Nucleus accumbens (tissue), 56 donors: ENCODE measurements at places on chromosomes 6 and 20.

GRCh38 chr6:52537001-52537753 lies 39.7 kb downstream of the TRAM2 start:
- no peak for DNase-seq

DNA sequence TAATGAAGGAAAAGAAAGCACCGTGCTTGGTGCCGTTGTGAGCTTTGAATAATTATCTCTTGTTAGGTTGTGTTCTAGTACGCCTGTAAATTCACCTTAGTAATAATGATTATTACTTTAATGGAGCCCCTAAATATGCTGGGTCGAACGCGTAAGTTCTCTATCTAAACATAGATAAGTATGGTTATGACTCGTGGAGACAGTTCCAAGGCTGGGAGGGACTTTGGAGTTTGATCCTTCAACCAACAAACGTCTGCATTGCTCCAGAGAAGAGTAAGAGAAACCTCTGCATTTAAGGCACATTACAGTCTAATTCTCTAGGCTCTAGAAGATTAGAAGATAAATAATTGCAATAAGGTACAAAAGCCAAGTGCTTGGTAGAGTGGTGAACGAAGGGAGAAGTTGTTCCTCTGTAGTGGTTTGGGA lies 514 bp downstream of the ACOT13 start:
- no peak for DNase-seq

DNA sequence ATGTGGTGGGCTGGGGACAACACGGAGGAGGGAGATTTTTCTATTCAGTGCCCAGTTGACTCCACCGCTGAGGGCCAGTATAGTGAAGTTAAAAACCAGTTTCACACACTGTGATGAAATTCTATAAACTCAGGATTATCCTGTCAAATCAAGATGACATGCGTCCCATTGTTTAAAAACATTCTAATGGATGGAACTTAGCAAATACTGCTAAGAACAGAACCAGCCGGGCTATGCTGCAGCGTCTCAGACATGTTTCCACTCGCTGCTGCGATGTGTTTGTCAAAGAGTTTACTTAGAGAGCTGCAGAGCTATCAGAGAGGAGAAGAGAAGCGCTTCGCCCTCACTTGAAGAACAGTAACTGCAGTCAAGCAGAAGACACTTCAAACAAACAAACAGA lies 212.6 kb upstream of the FOXQ1 start:
- DNase-seq: no peak

DNA sequence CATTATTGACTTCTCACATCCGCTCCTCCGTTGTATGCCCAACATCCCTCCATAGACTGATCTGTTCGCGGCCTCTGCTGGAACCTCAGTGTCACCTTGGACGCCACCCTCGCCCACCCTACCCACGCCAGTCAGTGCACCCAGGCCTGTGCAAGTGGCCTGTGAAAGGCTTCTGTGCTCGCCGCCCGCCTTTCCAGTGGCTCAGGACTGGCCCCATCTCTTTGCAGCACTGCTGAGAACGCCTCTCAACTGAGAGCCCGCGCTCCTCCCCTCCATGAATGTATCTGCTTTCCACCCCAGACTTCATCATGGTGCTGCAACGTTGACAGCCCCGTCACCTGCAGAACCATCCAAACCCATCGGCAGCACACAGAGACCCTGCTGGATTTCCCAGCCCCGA lies 227.3 kb upstream of the QKI start:
- DNase-seq: no peak

DNA sequence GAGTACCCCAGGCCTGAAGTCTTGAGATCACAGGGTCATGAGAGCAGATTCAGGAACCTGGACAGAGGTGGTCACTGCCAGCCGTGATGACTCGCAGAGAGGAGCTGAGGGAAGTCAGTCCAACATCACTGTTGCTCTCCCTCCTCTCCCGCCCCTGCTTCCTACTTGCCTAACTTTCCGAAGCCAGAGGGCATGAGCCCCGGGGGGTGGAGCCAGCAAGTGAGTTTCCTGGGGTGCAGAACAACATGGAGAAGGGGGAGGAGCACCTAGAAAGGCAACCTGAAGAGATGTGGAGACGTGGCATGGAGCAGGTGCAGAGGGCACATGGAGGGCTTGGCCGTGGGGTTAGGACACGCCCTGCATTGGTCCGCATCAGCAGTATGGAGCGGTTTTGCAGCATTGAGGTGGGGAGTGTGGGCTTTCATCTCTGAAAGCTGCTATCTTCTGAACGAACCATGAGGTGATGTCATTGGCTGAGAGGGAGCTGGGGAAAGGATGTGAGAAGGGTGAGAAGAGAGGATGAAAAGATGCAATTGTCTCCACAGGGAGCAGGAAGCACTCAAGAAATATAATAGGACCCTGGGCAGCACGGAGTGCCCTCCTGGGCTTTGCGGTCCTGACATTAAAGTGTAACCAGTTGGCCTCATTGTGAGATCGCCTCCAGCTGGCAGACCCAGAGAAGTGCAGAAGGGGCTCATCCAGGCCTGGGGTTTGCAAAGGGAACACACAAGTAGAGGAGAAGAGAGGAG lies 25.0 kb downstream of the GDAP1L1 start:
- DNase-seq: no peak

DNA sequence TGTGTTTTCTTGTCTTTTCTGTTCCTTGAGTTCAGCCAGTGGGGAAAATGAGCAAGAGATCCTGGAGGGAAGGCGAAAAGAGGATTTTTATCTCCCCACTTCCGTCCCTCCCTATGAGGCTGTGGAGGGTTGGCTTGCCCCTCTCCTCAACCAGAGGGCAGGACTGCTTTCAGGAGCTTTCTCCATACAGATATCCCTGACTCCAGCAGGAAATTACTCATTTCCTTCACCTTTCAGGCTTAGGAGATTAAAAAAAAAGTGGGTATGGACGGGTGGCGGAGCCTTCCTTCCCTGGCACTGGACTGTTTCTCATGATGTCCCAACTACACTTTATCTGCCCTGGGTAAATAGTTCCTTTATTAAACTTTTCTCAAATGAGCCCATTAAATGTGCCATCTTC lies 241.2 kb downstream of the FRK start:
- DNase-seq: no peak

- DNase-seq: no peak
Observed at GRCh38 chr6:51260003-51260402, 441.3 kb downstream of the TFAP2B start.

GRCh38 chr6:85134172-85134571 lies 315.7 kb upstream of the NT5E start:
- DNase-seq: no peak

DNA sequence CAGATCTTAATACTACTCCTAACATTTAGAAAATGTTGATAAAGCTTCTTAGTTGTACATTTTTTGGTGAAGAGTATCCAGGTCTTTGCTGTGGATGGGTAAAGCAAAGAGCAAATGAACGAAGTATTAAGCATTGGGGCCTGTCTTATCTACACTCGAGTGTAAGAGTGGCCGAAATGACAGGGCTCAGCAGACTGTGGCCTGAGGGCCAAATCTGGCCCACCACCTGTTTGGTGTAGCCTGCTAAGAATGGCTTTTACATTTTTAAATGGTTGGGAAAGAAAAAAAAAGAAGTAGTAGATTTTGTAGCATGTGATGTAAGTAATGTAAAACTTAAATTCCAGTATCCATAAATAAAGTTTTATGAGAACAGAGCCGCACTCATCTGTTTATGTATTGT lies 19.4 kb upstream of the MAPK13 start:
- DNase-seq: no peak

DNA sequence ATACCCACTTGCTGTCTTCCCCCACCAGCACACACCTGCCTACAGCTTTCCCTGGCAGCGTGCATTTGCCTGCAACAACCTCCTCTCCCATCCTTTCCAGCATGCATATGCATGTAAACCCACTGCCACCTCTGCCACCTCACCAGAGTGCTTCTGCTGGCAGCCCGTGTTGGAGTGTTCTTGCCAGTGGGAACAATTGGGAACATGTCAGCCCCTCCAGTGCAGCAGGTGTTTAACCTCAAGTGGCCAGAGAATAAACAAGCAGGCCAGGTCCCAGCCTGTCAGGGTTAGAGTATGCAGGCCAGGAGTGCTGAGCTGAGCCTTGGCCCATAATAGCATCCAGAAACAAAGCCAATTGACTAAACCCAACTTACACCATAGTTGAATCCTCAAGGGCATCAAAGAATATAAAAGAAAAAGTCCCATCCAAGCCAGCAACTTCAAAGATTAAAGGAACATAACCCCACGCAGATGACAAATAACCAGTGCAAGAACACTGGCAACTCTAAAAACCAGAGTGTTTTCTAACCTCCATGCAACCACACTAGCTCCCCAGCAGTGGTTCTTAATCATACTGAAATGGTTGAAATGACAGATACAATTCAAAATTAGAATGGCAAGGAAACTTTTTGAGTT lies 1212.1 kb upstream of the CITED2 start:
- DNase-seq: no peak

- no peak for DNase-seq
Observed at GRCh38 chr6:52595000-52595795, 18.3 kb upstream of the TRAM2 start.

- no peak for DNase-seq
Observed at GRCh38 chr20:10487142-10488136, 52.3 kb downstream of the SLX4IP start.

- DNase-seq: no peak
Observed at GRCh38 chr6:110661414-110661813, 153.9 kb downstream of the CDK19 start.

GRCh38 chr6:22680950-22681349 lies 111.6 kb downstream of the HDGFL1 start:
- no peak for DNase-seq

DNA sequence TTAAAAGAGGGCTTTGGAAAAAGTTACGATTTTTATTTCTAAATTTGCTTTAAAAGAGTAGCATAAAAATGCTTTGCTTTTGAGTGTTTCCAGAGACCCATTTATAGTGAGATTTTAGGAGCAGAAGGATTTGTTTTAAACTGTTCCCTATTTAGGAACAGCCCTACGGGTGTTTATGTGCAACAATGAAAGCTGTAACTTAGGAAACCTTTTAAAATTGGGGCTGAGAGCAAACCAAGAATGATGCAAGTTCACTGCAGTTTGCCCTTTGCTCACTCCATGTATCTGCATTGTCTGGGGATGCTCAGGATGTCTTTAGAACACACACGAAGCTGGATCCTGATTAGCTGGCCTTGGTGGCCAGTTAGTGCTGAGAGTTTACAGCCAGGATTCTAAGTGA lies 40.9 kb downstream of the GHRH start:
- no peak for DNase-seq

GRCh38 chr6:2447318-2447920 lies 202.0 kb upstream of the GMDS start:
- DNase-seq: no peak

GRCh38 chr20:53895385-53895755 lies 175.0 kb downstream of the BCAS1 start:
- DNase-seq: no peak

DNA sequence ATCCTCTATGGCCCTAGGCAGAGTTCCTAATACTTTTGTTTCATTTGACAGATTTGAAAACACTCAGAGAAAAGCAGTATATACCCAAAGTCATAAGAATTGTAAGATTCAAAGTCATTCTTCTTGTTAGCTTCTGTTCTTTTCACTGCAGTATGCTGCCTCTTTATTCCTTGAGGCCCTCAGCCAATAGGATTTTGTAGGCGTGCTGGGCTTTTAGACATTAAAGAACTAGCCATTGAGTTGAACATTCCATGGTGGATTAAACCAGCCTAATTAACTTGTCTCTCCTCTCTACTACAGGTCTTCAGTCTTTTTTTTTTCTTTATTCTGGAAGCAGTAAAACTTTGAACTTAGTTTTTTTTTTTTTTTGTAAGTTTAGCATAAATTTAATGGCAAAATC lies 186.3 kb downstream of the PLCB4 start:
- DNase-seq: no peak

DNA sequence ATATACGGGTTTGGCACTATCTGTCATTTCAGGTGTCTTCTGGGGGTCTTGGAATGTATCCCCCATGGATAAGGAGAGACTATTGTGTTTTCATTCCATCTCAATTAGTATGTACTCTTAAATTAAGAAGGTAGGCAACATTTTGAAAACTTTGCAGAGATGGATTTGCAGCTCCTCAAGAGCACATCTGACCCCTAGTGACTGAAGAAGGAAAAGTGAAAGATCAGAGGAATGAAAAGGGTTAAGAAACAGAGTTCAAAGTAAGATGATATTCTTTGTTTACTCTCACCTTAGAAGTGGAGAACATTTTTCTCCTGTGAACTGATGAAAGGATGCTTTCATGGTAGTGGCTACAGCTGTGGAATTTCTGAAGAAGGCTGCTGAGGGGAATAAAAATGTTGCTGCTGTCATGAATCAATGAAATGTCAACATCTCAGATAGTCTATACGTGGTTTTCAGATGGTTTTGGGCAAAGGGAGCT lies 41.5 kb downstream of the SH3BGRL2 start:
- no peak for DNase-seq

- DNase-seq: no peak
Observed at GRCh38 chr6:133179481-133179880, 61.7 kb upstream of the EYA4 start.

- no peak for DNase-seq
Observed at GRCh38 chr6:617456-618100, 39.3 kb downstream of the HUS1B start.

DNA sequence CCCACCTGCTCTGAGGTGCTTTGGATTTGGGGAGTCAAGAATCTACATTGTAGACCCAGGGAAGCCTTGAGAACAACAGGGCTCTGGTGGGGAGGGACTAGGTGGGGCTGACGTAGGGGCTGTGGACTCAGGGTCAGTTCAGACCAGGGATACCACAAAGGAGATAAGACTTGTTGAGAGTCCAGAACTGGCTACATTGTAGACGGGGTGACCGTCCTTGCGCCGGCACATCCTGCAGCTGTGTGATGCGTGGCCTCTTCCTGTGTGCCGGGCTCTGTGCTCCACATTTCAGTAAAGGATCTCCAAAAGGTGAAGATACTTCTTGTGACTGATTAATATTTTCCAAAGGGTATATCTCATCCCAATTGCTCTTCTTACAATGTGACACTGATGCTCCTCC lies 9.8 kb upstream of the TLDC2 start:
- DNase-seq: no peak

DNA sequence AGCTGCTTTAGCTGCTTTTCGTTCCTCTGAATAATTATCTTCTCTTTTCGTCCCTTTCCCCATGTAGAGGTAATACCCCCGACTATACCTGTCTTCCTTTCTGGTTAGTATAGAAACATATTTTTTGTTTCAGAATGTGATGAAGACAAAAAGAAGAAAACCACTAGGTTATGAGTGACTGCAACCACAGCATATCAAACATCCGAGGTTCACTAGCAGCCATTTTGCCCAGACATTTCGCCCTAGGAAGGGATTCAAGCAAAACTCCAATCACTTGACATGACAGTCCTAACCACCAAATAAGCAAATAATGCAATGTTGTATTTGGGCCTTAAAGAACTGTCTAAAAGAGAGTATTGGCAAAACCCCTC lies 9.4 kb downstream of the SNX5 start:
- DNase-seq: no peak

- no peak for DNase-seq
Observed at GRCh38 chr20:58471193-58472164, 43.7 kb downstream of the APCDD1L start.

- DNase-seq: no peak
Observed at GRCh38 chr6:28742668-28743270, 181.0 kb downstream of the TRIM27 start.

- DNase-seq: no peak
Observed at GRCh38 chr6:158313989-158314388, 1.7 kb downstream of the TULP4 start.
